ENCODE measurements at places on chromosomes 12 and 14.
A peak's percentile ranks its signal among the peaks of the same experiment; 100 is the strongest.

GRCh38 chr12:51726161-51726560 is 122.4 kb downstream of the FIGNL2 start:
- no peak for DNase-seq

- peak; percentile 61 for DNase-seq
Measured at GRCh38 chr14:68137704-68138619, 318.4 kb downstream of the RAD51B start.

- DNase-seq = no peak
Measured at GRCh38 chr12:76633415-76633814, 73.8 kb upstream of the OSBPL8 start.

DNA sequence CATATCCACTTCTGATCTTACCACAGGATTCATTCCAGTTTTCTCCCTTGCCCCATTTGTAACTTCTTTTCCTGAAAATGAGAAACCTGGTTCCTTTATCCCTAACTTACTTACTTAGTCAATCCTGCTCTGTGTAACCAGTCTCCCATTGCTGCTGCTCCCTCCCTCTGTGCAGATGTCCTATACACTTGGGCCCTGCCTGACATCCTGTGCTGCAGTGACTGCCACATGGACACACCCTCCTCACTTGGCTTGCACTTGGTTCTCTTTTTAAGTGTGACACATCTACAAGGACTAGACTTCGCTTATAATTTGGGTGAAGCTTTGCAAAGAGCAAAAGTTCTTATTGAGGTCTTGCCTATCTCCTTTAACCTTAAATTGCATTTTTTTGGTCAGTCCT is 51.4 kb downstream of the FGD4 start:
- no peak for DNase-seq

DNA sequence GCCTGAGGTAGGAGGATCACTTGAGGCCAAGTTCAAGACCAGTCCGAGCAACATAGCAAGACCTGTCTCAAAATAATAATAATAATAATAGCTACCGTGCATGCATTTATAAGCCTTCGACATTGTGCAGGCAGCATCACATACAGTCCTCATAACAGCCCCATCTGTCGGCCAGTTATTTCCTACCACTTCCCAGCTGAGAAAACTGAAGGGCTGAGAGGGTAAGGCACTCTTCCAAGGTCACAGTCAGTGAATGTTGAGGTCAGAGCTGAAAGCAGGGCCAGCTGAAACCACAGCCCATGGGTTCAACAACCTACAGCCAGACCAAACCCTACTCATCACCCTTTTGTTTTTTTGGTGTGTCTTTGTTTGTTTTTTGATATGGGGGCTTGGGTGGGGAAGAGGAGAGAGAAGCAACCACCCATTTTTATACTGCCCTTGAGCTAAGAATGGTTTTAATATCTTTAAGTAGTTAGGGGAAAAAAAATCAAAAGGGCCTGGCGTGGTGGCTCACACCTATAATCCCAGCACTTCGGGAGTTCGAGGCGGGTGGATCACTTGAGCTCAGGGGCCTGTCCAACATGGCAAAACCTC is 16.8 kb upstream of the ITPK1 start:
- peak; percentile 40 for DNase-seq

DNA sequence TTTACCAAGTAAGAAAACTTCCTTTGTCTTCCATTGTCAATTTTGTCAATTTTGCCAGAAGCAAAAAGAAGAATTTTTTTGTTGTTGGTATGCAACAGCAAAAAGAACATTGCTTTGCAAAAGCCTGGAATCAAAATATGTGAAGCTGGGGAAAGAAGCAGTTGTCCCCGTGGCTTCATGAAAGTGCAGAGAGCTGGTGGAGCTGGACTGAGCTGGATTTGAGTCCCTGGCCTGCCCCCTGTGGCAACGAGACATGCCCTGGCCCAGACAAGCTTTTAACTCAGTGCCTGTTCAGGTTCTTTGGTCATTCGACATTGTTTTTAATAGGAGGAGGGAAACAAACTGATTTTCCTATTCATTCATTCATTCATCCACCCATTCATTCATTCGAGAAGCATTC is 70.3 kb downstream of the SLC15A4 start:
- no peak for DNase-seq

DNA sequence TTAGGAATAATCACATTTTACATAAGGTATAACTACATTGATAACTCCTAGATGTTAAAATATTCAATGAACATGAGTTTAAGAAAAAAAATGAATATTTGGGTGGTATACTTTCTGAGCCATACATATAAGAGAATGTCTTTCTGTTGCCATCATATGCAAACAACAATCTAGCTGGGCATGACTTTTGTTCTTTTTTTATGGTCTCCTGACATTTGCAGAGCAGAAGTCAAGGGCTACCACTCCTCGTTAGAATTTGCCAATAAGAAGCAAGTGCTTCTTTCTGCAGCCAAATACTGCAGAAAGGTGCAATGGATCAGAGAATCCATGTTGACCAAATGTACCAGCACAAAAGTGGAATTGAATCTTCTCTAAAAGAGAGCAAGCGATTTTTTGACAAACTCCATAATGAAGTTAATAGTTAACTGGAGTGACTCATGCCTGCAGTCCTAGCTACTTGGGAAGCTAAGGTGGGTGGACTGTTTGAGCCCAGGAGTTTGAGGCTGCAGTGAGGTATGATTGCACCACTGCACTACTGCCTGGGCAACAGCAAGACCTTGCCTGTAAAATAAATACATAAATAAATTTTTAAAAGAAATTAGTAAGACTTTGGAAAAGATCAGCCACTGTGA is 25.5 kb upstream of the CCDC91 start:
- no peak for DNase-seq

DNA sequence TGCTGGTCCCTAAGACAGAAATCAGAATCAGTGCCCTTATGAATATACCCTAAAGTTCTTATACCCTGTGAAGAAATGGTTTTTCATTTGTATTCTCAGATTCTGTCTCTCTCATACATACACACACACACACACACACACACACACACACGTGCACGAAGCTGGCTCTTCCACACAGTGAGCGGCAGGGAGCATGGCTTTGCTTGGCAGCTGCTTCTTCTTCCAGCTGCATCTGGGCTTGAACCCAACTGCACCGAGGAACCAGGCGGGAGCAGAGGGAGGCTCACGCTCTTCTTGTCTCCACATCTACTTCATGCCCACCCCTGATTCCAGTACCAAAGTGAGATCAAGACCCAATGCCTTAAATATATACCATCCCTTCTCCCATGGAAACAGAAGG is 19.4 kb downstream of the GRIN2B start:
- no peak for DNase-seq

DNA sequence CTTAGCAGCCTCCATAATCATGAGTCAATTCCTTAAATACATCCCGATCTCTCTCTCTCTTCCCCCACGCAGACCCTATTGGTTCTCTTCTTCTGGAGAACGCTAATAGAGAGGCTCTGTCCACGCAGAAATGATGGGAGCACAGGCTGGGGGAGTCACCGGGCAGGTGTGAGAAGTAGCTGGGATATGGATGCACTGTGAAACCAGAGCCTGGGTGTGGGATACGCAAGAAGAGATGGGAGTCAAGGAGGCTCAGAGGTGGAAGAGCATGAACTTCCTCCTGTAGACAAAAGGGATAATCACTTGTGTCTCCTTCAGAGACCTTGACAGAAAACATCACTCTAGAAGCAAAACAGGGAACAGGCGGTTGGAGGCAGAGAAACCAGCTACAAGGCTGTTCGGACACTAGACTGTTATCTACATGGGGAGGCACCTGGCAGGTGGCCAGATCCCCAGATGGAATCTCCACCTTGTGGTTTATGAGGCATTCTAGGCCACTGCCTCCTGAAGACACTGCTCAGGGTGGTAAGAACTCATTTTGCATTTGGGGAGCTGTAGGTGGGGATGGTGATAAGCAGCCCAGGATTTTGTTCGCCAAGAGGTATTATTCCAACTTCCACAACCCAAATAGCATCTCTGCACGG is 7.2 kb upstream of the SELPLG start:
- no peak for DNase-seq

- DNase-seq = no peak
Measured at GRCh38 chr14:28875934-28876571, 109.5 kb downstream of the FOXG1 start.

GRCh38 chr12:53004178-53004577 is 2.1 kb upstream of the EIF4B start:
- DNase-seq = no peak

DNA sequence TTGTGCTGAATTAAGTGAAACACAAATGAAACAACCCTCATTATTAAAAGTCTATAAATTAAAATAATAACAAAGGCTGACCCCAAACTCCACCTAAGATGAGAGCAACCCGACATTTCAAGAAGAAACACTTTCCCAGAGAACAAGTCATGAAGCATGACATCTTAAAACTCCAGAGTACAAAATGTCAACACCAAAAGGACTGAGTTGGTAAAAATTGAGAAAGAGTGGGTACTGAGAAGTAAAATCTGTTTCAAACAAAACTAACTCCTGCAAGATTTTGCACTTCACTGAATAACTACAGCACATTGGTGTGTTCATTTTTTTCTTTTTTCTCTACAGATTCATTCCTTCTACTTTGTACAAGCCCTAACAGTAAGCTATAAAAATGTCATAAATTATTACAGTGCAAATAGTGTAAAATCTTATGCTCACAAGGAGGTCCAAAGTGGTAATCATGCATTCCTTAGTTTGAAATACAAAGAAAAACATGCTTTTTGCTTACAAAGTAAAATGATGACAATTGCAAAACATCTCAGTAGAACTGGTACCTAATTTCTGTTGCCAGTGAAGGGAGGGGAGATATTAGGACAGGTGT is 31.8 kb downstream of the SLC35F4 start:
- DNase-seq = no peak

DNA sequence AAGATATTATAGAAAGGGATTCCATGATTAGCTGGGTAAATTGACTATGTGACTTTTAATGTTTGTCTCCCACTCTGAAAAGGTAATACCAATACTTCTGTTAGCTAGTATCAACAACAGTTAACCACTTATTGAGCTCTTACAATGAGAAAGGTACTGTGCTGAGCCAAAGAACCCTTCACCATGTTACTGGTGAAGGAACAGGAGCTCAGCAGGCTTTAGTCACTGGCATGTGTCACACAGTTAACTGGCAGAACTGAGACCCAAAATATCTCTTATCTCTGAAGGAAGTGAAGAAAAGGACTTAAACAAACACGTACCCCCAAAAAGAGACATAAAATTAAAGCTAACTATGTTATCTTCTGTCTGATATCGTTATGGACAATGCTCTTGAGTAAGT is 170.6 kb downstream of the MED13L start:
- no peak for DNase-seq

DNA sequence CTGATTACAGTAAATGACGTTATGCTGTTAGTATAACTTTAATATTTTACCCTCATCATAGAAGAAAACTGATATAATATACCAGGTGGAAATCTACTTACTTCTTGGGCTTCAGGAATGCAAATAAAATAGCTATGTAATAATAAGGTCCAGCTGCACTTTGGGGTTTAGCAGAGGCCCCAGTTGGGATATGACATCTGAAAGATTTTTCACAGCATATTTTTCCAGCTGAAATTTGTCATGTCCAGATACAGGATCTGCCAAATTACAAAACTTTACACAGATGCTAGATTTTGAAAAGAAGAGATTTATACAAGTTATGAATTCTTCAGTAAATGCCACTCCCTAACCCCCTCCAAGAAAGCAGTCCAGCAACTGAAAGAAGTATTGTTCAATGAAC is 29.2 kb upstream of the DCN start:
- DNase-seq = no peak

- no peak for DNase-seq
Measured at GRCh38 chr14:95761436-95761835, 47.5 kb upstream of the TCL1A start.

- DNase-seq = no peak
Measured at GRCh38 chr14:60642270-60643140, 6.8 kb downstream of the SIX1 start.

DNA sequence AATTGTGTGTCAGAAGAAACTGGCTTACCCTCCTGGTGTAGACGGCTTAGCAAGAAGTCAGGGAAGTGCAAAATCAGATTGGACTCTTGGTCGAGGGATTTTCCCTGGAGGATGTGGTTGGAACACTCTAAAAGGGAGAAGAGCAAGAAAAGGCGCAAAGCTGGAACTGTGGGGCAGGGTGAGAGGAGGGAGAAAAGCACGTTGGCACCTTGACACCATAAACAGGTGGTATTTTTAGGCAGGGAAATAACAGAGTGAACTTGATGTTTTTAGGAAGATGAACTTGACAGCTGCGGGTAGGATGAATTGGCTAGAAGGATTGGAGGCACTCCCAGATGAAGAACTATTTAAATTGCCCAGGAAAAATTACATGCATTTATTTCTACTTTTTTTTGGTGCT is 67.7 kb downstream of the HCAR2 start:
- DNase-seq = no peak

DNA sequence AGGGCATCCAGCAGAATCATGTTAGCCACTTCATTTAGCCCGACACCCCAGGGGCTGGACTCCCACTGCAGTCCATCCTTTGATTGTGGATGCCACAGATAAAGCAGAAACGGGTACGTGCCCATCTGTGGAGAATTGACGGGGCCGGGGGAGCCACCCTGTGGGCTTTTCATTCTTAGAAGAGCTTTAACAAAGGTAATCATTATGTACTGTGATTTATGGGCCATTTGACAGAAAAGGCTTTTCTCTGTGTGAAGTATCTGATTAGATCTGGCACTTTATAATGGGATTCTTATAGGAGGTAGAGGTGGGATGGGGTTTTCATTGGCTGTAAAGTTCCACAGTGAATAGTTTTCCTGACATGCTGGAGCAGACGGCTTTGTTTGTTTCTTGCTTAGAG is 40.4 kb downstream of the AACS start:
- no peak for DNase-seq

GRCh38 chr12:95548056-95548538 is 3.2 kb downstream of the USP44 start:
- peak; percentile 30 for DNase-seq

DNA sequence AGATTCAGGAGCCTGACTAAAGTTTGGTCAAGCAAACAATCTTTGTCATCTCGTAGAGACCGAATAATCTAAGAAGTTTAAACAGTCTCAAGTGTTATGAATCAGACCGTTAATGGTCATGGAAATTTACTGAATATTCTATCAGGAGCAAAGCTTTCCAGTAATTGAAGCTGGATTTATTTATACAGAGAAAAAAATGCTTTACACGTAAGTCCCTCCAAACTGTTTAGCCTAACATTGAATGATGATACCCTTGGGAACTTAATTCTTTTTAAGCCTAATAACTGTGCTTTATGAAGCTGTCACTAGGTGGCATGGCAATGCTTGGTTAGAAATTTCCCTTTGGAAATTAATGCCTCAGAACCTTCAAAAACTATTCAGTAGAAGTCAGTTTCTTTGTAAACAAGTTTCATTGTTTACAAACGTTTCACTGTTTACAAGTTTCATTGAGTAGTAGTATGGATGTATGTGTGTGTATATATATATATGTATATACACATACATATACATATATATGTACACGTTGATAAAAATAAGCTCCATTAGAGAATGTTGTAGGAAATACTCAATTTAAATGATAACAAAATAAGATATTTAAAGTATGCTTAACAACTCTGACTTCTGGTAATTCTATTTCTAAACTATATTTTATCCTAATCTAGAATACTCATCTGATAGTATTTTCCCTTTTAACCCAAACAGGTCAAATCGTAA is 32.1 kb downstream of the DEPDC4 start:
- no peak for DNase-seq
